Stimulated activated CD4-positive, alpha-beta T cell treated with anti-CD3 and anti-CD28 coated beads, Interleukin-15, amount 100 ng/mL, for 1 hour (primary cell): ENCODE measurements at places on chromosomes 4 and X.

DNA sequence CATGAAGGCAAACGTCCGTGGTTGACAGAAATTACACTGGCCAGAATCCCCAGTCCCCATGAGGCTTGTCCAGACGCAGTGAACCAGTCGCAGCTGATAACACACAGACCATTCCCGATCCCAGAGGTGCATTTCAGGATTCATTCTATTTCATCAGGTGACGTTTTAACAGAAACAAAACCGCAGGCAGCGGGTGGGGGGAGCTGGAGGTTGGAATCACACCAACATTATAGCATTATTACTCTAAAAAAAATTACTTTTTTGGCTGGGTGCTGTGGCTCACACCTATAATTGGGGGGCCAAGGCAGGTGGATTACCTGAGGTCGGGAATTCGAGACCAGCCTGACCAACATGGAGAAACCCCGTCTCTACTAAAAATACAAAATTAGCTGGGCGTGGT lies 25.2 kb downstream of the NOP14 start:
- DNase-seq, result no peak

DNA sequence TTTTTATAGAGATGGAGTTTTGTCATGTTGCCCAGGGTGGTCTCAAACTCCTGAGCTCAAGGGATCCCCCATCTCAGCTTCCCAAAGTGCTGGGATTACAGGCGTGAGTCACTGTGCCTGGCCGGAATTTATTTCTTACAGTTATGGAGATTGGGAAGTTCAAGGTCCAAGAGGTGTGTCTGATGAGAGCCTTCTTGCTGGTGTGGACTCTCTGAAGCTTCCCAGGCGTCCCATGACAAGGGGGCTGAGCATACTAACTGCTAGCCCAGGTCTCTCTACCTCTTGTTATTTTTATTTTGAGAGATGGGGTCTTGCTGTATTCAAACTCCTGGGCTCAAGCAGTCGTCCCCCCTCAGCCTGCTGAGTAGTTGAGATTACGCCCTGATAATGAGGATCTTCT lies 2.9 kb upstream of the NSD2 start:
- DNase-seq, result no peak

DNA sequence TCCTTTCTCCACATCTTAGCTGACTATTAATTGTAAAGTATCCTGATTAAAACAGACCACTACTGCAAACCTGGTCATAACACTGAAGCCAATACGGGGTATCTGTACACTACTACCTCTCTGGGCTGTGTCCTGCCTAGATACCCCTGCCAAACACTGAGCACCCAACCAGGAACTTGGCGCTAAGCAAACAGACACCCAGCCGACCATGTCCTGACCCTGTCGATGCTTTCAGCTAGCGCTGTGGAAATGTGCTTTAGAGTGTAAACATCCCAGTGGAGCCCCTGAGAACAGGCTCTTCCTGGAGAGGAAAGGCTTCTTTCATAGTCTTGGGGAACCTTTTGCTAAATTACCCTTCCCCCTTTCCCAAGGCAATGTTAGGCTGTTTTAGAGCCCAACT lies 52.9 kb downstream of the CCNG2 start:
- no peak for DNase-seq

- no peak for DNase-seq
Measured at GRCh38 chr4:79281566-79282359, 44.1 kb downstream of the NAA11 start.

DNA sequence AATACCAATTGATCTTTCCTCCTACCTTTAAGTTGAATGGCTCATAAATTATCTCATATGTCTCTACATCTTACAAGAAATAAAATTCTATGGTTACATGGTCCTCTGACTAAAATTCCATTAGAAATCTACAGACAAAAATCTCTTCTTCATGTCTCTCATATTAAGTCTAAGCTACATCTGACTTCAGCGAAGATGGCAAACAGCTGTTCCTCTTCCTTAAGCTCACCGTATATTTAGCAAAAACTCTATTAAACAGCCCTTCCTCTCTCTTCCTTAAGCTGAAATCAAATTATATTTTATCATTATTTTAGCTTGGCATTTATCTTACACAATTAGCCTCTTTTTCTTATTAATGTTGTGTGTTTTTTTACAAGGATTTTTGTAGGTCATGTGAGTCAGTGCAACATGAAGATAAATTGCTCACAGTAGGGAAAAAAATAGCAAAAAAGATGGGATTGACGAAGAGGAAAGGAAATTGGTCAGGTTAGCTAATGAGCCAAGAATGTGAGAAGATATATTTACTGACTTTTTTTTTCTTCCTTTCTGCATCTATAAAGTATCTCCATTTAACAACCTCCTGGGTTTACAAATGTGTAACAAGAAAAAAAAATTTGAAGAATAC lies 2412.8 kb downstream of the ARAP2 start:
- no peak for DNase-seq

DNA sequence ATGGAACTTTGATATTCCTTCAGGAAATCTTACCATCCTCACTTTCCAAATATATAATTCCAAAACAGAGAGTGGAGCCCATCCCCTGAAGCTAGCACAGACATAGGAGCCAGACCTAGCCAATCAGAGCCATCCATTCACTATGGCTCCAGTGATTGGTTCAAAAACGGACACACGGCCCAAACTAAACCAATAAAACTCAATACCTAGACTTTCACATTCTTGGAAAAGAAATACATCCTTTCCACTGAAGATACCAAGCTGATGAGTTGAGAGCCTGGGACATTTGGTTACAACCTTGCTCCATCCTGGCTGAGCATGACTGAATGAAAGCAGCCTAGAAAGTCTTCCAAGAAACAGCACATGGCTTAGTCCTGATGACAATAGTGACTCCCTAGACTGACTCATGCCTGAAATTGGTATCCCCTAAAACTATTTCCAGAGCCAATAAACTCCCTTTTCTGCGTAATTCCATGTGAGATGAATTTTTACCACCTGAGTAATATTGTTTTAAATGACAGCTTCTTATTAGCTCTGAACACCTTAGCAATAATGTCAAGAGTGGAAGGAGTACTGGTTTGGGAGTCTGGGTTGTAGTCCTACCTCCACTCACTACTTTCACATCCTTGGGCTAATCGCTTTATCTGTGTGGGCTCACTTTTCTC lies 189.6 kb upstream of the LNX1 start:
- no peak for DNase-seq

GRCh38 chr4:83831588-83831987 lies 295.7 kb downstream of the GPAT3 start:
- DNase-seq, result no peak

- no peak for DNase-seq
Measured at GRCh38 chr4:98572697-98573096, 85.7 kb downstream of the TSPAN5 start.

DNA sequence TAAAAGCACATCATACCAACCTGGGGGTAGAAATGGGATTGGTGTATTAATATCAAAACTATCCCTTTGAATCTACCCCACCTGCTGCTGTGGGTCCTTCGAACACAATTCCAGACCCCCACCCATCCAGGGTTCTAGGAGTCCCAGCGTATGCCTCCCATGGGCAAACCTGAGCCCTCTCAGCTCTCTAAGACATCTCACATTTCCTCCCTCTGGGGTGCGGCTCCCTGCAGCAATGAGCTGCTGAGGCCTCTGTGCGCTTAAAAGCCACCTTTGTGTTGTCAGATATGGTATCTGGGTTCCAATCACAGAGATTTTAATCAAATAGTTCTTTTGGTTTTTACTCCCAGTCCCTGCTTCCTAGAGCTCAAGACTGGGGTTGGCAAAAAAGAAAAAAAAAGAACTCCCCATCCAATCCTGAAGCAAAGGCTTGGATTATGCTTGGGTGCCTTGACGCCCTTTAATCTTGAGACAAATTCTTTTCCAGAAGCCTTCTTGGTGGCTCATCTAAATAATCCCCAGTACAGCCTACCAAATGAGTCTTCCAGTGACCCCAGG lies 37.5 kb upstream of the NOCT start:
- no peak for DNase-seq

DNA sequence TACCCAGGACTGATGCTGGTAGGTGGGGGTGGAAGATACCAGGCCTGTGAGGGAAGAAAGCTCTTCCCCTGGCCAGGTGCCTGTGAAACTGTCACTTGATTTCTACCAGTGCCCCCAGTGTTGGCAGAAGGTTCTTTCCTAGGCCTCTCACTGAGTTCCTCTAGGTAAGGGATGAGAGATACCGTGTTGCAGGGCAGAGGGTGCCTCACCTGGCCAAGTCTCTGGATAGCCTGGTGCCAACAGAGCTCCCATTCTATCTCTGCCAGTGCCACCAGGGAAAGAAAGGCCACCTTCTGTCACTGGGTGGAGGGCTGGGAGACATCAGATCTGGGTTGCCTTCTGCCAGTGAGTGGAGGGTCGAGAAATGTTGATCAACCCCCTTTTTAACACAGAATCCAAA lies 94.1 kb downstream of the RTL5 start:
- no peak for DNase-seq

- DNase-seq, result no peak
Measured at GRCh38 chr4:24190761-24191695, 301.2 kb upstream of the PPARGC1A start.

- DNase-seq, result no peak
Measured at GRCh38 chrX:103629318-103630170, 769 bp downstream of the TCEAL1 start.

DNA sequence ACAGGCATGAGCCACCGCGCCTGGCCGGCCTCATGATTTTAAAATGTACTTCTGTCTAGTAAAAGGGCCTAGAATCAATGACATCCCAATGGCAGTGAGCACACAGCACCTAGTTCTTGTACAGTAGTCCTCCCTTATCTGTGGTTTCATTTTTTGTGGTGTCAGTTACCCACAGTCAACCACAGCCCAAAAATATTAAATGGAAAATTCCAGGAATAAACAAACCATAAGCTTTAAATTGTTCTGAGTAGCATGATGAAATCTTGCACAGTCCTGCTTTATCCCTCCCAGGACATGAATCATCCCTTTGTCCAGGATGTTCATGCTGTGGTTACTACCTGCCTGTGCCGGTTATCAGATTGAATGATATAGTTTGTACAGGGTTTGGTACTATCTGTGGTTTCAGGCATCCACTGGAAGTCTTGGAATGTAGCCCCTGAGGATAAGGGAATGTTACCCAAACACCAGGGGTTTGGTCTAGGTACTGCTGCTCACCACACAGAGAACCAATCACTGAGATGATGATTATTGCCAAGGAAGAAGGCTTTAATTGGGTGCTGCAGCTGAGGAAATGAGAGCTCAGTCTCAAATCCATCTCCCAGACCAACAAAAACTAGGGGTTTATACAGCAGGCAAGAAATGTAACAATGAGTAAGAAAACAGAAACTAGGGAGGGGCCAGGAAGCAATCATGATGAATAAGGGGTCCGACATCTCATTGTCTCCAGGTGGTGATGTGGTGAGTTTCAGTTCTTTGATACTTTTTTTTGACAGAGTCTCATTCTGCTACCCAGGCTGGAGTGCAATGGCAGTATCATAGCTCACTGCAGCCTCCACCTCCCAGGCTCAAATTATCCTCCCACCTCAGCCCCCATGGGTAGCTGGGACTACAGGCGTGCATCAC lies 16.2 kb upstream of the FHL1 start:
- DNase-seq, result no peak

GRCh38 chr4:146029939-146030710 lies 91.5 kb upstream of the ZNF827 start:
- no peak for DNase-seq

DNA sequence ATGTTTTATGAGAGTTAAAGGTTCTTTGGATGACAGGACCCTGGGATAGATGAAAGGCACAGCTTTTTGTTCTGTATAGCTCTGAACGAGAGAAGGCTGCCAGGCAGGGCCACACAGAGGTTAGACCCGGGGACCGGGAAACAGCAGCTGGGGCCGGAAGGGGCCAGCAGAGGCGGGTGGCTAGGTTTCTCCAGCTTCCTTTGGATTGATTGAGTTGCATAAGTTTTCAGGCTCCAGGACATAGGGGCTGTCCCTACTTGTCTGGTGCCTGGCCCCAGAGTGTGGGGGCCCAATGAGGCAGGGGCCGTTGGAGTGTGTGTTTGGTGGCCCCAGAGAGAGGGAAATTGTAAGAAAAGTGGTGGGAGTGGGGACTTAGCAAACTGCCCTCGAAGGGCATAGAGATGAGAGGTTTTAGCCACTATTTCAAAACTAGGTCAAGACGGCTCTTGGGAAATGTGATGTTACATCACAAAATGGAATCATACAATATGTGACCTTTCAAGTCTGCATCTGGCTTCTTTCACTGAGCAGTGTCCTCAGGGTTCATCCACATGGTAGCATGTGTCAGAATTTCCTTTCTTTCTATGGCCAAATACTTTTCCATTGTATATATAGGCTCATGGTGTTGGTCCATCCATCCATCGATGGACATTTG lies 3.7 kb downstream of the ZFP92 start:
- DNase-seq, result no peak

GRCh38 chrX:129549124-129549523 lies 9.1 kb downstream of the OCRL start:
- no peak for DNase-seq

DNA sequence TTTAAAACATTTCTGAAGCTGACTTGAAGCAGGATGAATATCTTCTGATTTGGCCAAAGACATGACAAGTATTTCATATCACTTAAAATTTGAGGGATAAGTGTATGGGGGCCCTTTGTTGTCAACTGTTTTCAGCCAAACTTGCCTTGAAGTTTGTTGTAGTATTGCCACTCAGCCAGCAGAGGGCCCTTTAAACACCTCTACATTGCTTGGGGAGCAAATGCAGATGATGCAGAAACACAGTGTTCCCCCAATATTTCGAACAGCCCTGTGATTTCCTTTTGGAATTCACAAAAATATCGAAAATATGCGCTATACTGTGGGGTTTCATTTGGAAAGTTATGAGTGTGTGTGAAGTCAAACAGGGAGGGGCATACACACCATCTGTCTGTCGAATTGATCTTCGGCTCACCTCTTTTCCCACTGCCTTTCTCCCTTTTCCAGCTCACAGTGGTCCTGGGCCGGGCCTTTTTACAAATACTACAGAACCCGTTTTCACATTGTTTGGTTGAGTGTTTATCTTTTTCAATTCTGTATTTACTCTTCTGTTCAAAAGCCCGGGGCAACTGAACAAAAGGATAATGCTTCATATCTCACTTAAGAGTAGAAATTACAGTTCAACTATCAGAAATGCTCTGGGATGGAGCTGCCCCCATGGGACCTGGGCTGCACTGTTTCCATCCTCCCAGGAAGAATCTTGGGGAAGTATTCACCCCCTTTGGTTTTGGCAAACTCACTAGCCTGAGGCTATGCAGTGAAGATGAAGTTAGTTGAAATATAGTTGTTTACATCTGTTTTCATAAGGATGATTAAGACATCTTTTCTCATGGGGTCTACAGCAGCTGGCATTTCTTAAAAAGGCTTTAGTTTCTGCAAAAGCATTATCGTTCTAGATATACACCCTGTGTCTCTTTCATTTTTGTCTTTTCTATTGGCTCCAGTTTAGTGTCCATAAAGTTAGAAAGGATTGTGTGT lies 137.6 kb downstream of the EGF start:
- peak; percentile 15 for DNase-seq

DNA sequence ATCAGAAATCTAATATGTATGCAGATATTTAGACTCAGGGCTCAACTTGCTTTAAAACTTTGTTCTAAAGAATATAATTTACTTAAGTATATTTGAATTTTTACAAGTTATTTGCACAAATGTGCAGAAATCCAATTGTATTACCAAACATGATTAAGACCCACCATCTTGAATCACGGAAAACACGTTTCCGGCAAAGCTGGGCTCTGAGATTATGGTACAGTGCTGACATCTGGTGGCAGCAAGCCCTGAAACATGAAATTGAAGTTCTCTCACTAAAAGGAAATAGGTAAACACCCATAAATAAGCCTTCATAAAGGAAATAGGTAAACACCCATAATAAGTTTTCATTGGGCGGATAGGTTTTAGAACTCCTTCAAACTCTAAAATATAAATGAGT lies 98.3 kb upstream of the MAOA start:
- peak; percentile 13 for DNase-seq

- no peak for DNase-seq
Measured at GRCh38 chr4:3524349-3524748, 7.9 kb downstream of the LRPAP1 start.

GRCh38 chrX:12721042-12721441 lies 70.2 kb upstream of the PRPS2 start:
- no peak for DNase-seq
